ENCODE measurements at places on chromosomes 4 and X.

- no peak for DNase-seq
These were observed 96.9 kb downstream of the EGF start for GRCh38 chr4:110009550-110009949.

GRCh38 chrX:46039526-46039925 is 505.7 kb downstream of the ZNF674 start:
- no peak for DNase-seq

DNA sequence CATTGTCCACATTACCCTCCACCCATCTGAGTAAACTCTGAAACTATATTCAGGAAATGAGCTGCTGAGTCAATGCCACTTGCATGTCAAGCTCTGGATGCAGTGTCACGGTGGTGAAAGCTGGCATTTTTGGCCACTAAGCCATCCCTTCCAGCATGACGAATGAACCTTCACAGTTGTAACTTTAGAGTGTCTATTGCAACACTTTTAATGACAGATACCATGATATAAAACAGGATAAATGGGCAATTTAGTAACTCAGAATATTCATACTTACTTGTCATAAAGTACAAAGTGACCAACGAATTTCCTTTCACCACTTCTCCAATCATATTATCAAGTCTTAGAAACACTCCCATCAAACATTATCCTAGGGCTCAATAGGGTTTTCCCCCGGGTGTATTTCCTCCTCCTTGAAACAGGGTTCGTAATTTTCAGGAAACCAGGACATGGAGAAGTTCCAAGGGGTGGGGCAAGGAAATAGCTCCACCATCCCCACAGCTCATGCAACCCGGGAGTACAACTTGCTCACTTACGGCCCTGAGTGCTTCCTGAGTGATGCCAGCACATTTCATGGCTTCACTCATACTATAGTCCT is 73.1 kb downstream of the MTHFD2L start:
- peak; percentile 92 for DNase-seq

DNA sequence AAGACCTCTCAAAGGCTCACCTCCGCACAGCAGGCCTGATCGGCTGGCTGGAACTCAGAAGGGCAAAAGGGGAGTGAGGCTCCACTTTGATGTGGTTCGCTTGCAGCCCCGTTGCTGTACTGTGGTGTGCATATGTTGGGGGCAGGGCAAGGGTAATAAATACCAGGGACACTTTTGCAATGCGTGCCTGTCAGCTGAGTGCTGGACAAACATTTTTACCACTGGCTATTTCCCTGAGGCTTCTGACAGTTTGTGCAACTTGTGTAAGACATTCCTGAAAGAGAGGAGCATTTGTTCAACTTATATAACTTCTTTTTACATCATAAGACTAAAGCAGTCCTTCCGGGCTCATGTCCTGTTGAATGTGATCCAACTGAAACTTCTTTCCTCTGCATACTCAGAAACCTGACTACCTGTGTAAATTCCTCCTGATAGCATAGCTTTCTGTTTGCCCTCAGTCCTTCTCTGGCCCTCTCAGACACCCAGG is 82.3 kb downstream of the SPRY1 start:
- DNase-seq: peak; percentile 20

DNA sequence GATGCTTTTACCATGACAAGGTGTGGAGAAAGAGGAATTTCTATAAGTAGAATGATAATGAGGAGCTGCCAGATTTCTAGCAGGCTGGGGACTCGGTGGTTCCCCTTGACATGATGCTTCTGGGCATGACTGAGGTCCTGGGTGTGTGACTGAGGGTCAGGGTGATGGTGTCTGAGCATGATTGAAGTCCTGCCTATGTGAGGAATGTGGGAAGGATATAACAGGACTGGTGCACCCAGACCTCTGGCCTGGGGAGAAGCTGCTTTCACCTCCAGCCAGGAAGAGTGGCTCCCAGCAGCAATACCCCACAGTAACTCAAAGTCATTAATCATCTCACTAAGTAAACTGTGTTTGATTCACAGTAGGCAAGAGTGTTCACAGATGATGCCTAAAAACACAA is 17.4 kb downstream of the SORBS2 start:
- no peak for DNase-seq

- no peak for DNase-seq
These were observed 44.1 kb upstream of the PRKX start for GRCh38 chrX:3757510-3758025.

DNA sequence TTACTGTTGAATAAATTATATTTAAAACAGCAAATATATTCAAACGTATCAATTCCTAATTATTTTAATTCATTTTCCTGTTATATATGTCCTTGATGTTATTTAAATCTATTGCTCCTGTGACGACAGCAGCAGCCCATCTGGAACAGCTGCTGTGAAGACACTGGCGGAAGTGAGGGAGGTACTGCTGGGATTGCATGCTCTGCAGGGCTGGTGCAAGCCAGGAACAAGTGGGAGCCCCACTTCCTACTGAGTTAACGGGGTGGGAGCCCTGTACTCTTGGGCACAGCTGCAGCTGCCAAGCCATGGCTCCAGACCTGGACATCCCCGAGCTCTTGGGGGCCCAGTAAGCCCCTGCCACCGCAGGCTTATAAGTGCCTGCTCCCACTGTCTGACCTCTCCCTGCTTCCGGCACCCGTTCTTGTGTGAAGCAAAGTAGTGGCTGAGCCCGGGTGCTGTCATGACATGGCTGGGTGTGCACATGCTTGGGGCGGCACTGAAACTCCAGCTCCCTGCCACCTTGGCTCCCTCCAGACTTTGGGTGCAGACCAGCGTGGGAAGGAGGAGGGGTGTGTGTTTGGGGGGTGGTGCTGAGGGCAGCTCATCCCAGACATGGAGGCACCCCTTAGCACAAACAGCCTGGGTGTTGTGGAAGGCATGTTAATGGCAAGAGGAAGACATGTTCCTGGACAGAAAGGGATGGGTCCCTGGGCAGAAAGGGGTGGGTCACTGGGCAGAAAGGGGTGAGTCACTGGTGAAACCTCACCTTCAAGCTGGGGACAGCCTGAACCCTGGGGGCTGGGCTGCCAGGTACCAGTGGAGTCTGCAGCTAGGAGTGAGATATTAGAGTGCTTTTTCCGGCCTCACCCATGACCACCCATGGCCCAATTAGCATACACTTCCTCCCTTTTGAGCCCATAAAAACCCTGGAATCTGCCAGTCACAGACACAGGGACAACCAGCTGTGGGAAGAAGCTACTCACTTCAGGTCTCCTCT is 1981.3 kb upstream of the IGFBP7 start:
- no peak for DNase-seq

GRCh38 chrX:11908371-11908770 is 150.3 kb downstream of the MSL3 start:
- peak; percentile 52 for DNase-seq
